ENCODE measurements at places on chromosomes 11 and 22.

DNA sequence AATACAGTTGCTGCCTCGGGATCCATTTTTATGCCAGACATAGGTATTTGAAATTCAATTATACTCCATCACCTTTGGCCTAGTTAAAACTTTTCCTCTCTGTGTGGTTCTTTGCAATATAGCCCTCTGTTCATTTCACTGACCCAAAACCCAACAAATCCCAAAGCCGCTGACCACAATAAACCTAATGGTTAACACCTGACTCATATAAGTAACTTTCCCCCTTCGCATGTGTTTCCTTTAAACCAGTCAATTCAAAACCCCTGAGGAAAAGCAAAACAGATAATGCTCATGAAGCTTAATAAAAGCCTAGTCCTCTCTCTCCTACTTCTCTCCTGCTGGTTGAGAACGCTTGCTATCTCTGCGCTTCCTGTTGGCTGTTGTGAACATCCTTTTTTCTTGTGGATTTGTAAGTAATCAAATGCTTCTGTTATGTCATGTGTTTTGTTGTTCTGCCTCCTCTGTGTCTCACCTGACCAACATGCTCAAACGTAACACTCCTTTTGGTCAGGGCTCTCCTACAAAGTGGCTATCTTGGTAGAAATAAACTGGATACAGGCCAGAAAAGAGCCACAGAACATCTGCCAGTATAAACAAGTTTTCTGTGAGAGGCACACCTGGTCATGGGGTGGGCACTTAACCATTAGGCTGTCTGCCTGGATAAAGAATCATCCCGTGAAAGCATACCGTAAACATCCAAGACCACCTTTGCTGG, 652.6 kb downstream of the METTL15 start:
- DNase-seq, result no peak

DNA sequence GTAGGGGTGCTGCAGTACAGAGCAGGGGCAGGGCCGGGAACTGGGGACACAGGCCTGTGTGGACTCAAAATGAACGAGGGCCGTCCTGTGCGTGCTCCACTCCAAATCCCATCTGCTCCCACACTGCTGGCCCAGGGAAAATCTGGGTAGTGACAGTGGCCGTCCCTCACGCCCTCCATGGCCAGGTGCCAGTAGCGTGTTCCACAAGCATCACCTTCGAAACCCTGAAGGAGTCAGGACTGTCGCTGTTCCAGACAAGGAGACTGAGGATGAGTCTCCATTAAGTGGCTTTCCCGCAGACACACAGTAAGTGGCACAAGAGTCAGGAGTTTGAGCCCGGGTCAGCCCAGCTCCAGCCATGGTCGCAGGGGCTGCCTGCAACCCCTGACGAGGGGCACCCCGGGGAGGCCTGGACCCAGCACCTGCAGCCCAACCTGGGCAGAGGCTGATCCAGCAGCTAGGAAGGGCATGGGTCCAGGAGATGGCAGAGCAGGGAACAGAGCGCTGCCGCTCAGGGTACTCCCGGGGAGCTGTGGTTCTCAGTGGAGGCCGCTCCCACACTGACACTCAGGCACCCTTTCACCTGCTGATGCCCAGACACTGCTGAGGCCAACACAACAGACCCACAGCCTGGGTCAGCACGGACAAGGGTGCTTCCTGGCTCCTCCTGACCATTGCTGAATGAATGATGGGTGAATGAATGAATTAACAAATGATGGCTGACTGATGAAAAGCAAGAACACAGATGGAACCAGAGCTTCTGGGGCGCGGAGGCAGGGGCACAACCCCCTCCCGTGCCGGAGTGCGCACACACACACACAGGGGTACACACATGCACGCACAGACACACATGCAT, 35.3 kb downstream of the IGF2 start:
- DNase-seq, result no peak

GRCh38 chr11:46527591-46528130, 66.2 kb downstream of the AMBRA1 start:
- no peak for DNase-seq

DNA sequence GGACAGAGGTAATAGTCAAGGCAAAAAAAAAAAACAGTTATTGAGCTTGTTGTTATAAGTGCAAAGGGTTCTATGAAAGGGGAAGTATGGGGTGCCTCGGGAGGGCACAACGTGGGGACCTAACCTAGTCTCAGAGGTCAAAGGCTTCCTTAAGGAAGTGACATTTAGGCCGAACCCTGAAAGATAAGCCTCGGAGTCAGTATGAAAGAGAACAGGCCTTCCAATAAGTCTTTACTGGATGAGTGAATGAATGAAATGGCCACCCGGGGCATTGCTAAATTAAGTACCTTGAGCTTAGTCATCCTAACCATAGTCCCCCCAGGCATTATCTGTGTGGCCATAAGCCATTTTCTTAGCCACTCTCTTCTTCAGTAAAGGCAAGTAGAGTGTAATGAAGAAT, 19.7 kb downstream of the FLI1 start:
- no peak for DNase-seq

DNA sequence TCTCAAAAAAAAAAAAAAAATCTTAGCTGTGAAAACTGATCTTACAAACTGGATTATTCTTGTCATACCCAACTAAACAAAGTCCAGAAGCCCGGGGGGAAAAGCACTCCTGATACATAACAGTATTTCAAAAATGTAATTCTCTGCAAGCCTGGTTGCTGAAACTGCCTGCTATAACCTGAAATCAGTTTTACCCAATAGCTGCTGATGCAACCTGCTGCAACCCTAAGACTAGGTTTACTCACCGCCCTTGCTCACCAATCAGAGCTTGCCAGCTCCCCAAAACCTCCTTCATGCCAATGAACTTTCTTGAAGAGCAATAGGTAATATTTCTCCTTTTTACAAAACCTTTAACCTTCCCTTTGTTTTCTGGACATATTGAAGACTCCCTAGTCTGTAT, 12.4 kb downstream of the FGF19 start:
- DNase-seq, result no peak

DNA sequence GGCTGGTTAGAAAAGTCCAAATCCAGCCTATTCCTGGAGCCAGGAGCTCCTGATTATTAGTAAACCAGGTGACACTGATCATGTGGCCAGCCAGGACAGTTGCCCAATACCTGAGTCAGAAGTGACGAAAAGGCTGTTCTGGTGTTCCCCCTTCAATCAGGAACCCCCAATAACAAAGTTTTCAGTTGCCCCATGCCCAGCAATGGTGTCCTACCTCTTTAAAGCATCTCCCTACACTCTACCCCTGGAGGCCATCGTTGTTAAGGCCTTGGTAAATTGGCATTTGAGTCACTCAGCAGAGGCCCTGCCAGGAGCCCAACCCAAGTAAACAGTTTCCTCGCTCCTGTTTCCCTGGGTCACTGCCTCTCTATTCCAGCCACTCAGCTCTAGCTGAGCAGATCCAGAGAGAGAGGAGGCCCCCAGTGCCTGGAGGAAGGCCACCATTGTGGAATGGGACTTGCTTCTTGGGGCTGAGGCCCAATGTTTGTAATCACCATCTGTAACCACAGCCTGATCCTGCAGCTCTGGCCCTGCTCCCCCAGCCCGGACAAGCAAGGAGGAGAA, 25.0 kb downstream of the ARHGAP1 start:
- DNase-seq, result no peak

- DNase-seq, result no peak
Measured at GRCh38 chr11:30984827-30985226, 384.7 kb downstream of the DCDC1 start.

GRCh38 chr22:22948651-22949571, 61.3 kb downstream of the IGLL5 start:
- no peak for DNase-seq

DNA sequence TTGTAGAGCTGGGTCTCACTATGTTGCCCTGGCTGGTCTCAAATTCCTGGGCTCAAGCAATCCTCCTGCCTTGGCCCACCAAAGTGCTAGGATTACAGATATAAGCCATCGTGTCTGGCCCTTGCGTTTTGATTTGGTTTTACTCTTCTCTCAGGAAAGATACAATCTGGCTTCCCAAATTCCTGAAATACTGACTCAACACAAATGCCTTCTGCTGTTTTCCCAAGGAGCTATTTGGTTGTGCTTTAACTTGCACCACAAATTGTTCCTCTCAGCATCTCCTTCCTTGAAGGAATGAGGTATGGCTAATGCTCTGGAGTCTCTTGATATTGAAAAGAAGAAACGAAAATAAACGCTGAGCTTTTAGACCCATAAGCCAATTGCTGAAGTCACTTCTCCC, 110.0 kb upstream of the PAX6 start:
- no peak for DNase-seq

DNA sequence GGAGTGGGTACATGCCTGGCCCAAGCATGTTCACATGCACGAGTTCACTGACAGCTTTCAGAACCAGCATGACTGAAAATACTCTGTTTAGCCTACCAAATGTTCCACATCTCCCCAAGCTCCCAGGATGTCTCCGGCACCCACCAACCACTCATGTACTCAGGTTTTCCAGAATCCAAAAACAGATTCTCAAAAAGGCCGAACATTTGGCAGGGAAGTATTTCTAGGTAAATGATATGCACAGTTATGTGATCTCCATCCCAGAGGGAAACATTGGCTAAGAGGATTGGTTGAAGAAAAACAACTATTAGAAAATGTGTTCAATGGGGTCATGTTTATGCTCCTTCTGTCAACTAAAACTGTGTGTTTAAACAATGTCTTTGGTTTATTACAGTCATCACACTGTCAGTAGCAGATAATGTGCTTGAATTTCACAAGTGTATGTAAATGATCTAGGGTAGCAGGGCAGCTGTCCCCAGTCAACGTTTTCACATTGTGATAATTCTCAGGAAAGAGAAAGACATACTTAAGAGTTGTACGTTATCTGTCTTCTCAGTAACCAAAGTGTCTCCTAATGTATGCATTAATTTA, 52.3 kb downstream of the BARX2 start:
- no peak for DNase-seq

DNA sequence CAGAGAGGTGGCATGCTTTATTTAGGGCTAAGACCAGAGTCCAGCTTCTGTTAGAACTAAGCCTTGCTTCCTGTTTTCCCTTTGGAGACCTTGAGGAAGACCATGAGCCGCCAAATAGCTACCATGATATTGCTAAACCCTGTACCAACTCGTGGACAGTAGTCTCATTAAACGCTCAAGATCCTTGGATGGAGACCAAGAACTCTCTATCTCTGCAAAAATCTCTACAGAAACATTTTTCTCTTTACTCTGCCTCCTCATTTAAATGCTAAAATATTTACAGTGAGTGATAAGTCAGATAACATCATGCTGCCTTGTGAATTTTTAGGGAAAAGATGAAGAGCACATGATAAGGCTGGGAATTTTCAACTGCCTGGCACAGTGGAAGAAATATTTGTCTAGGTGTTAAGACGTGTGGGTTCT, 197.8 kb downstream of the MAML2 start:
- DNase-seq, result no peak

- no peak for DNase-seq
Measured at GRCh38 chr11:69044111-69045013, 4.4 kb upstream of the TPCN2 start.

DNA sequence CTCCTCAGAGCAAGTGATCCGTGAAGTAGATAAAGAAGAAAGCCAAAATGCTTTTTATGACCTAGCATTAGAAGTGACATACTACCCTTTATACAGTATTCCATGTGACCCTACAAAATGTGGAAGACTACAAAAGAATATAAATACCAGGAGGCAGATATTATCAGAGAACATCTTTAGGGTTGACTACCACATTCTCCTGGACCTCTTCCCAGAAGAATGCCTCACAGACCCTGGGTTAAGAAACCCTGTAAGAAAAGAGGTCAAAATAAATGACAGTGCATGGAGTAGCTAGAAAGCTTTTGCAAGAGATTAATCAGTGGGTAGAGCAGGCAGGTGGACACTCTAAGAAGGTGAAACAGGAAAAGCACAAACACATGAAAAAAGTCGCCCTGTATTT, 69.2 kb downstream of the FANCF start:
- no peak for DNase-seq

DNA sequence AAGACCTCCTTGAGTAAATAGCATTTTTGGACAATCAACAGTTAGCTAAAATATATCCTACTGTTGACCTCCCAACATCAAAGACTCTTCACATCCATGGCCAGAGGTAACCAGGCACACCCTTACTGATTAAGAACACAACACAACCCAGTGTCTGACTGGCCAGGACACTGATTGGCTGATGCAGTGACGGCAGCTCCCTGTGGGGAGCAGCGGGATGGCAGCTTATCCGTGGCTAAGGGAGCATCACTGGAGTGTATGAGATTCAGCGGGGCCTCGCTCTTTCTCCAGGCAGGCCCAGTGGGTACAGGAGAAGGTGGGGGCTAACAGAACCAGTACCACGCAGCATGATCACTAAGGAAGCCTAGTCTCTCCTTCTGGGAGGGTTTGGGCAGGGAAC, 10.3 kb upstream of the IL2RB start:
- DNase-seq, result no peak

DNA sequence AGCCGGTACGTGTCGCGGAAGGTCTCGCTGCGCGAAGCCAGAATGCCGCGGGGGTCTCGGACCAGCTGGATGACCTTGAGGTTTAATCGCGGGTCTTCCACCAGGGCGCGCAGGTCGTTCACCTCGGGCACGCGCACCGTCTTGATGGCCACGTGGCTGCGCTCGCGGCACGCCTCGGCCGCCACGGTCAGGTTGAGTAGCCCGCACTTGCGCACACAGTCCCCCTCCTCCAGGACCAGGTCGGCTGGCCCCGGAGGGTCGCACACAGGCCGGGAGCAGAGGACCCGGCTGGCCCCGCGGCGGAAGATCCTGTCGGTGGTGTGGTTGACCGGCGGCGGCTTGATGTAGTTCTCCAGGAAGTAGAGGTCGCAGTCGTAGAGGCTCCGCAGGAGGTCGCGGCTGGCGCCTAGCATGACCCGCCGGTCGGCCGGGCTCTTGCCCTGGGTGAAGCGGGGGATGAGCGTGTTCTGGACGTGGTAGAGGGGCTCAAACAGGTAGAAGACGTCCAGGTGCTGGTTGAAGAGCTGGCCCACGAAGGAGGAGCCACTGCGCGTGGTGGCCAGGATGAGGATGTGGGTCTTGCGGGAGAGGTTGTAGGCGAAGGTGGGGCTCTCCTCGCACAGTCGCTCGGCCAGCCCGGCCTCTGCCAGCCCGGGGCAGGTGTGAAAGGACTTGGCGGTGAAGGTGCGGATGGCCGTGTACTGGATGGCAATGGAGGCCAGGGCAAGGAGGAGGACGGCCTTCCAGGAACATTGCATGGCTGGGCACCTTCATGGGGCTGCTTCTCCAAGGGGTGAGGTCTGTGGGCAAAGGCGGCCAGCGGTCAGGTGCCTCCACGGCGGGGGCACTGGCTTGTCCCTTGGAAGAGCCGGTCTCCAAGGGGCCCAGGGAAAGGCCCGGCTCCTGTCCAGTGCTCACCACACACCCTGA, 15.0 kb downstream of the CHST1 start:
- no peak for DNase-seq

GRCh38 chr11:66002648-66003225, 434 bp downstream of the BANF1 start:
- no peak for DNase-seq

DNA sequence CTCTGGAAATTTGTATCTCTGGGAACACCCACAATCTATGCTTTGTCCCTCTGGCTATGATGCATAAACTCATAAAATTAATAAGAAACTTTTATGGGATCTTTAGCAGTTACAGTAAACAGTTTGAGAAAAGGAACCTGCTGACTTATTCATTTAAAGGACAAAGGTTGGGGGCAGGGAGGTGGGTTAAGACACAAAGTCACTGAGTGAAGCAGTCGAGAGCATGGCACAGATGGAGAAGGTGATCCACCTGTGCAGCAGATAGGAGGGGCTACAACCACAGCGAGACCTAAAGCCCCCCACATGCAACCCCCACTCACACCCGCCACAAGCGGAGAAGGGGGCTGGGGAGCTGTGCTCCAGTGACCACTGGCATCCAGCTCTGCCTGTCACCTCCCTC, 45.0 kb downstream of the SMCO4 start:
- no peak for DNase-seq
